ENCODE measurements at places on chromosomes 5 and 9.

DNA sequence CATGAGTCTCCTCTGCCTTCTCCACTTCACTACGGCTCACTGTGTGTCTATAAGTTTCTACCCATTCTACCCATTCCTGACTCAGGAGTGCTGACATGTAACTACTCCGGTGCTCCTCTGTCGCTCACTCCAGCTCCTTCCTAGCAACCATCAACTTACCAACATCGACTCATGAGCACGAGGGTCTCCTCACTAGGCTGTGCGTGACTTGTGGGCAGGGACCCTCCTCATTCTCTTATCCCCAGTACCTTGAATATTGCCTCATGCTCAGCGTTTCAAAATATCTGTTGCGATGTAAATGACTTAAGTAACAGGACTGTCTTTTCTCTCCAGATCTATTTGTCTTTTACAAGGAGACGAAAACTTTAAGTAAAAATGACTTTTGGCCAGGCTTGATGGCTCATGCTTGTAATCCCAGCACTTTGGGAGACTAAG, 73.1 kb downstream of the BASP1 start:
- no peak for DNase-seq

GRCh38 chr5:10729320-10730042, 31.6 kb downstream of the DAP start:
- DNase-seq: no peak

GRCh38 chr9:133904346-133905090, 87.6 kb downstream of the VAV2 start:
- no peak for DNase-seq

GRCh38 chr5:36679221-36679989, 73.0 kb downstream of the SLC1A3 start:
- DNase-seq: no peak

DNA sequence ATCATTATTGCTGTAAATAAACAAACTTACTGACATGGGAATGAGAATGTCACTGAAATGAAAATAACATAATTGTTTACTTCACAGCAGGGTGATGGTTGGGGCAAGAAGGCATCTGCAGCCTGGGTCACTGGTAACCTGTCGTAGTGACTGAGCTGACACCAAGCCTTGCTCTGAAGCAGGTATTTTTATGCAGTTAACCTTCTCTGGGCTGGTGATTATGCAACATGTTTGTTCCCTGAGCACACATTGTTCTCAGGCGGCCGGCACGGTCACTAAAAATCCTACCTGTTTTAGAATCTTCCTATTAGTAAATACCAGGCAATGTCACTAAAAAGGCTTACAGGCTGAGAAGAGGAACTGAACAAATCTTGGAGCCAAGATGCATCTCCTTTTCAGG, 157.7 kb upstream of the NR3C1 start:
- no peak for DNase-seq

GRCh38 chr5:168967882-168968620, 332.9 kb downstream of the SLIT3 start:
- no peak for DNase-seq

- no peak for DNase-seq
These were observed 152.8 kb downstream of the ADAMTS12 start for GRCh38 chr5:33738967-33739366.

GRCh38 chr5:26003966-26004365, 1034.4 kb downstream of the CDH9 start:
- no peak for DNase-seq

- DNase-seq: no peak
These were observed 1823.4 kb downstream of the MAT2B start for GRCh38 chr5:165328846-165329245.

DNA sequence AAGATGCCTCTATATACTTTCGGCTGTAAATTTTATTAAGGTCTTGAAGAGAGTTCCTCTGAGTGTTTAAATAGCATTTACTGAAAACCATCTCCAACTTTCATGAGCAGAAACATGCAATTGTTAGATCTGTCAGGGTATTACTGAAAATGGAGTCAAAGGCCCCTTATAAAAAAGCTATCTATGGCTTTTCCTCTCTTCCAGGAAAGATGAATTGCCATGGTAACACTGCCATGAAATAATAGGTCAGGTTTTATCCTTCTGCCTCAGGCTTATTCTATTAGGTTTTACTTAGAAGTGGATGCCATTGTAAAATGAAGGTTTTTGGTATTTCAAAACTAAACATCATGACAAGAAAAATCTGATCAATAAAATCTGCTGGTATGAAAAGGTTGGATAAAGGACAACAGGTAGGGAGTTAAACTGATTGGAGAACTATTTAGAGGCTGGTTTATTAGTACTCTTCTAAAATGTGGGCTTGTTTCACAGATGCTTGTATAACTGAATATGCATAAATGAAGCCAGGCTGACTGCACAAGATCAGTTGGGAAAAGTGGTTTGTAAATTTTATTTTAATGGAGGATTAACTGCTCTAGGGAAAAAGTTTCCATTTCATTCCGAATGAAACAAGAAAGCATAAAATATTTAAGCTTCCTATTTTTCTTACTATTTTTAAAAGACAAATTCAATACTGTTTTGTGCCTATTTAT, 135.5 kb downstream of the RAB3C start:
- no peak for DNase-seq

DNA sequence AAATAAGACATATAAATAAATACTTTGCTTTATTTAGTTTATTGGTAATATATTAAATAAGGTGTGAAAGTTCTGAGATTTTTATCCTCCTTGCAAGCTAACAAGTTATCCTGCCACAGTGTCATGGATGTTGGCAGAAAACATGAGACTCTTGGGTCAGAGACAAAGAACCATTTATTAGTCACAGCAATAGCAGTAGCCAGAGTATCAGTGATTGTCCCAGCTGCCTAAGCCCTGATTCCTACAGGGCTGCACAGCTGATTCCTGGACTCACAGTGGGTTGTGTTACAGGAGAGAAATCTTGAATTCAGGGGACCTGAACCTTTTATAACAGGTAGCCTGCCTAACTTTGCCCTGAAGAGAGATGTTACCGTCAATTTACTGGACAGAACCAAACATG, 304.5 kb upstream of the ZNF608 start:
- DNase-seq: no peak

DNA sequence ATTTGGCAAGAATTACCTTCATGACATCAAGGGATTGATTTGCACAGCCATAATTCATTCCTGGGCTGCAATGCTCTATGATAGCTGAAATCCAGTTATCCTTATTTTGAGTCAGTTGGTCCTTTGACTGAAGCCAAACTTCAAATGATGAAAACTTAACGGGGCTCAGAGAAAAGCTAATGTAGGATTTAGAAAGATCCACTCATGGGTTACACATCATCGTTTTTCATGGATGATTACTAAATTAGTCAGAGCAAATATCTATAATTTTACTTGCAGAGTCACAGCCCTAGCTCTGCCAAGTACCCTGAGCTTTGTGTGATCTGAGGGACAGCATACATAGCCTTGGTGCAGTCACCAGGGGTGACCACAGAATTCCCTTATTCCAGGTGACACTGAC, 27.3 kb upstream of the MUSK start:
- no peak for DNase-seq

DNA sequence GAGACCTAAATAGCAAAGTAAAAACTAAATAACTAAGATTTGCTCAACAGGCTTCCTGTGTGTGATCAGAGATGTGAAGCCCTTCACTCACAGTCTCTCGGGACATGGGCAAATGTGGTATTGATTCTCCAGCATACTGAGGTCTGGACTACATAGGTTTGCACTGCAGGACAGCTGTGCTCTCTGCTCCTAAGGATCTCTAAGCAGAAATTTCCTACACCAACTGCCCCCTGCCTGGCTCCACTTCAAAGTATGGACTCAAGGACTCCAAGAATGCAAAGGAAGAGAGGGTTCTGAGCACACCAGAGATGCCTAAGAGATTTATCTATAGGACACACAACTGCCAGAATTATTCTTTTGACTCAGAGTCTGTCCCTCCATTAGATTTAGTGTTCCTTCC, 487.2 kb downstream of the SEMA5A start:
- no peak for DNase-seq

DNA sequence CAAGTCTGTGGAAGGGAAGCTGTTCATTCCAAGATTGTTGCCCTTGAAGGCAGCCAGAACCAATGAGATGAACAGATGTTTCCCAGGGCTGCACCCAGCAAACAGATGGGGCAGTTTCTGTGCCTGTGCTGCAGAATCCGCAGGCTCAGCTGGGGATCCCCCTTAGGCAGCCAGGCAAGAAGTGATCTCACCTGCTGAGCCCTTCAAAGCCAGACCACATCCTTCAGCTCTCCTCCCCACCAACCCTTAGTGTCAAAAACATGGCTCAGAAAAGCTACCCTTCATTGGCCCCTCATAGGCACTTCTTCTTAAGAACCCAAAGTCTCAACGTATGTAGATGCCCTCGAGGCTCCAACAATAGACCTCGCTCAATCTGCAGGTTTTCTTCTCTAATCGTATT, 626.7 kb downstream of the CCDC171 start:
- no peak for DNase-seq

DNA sequence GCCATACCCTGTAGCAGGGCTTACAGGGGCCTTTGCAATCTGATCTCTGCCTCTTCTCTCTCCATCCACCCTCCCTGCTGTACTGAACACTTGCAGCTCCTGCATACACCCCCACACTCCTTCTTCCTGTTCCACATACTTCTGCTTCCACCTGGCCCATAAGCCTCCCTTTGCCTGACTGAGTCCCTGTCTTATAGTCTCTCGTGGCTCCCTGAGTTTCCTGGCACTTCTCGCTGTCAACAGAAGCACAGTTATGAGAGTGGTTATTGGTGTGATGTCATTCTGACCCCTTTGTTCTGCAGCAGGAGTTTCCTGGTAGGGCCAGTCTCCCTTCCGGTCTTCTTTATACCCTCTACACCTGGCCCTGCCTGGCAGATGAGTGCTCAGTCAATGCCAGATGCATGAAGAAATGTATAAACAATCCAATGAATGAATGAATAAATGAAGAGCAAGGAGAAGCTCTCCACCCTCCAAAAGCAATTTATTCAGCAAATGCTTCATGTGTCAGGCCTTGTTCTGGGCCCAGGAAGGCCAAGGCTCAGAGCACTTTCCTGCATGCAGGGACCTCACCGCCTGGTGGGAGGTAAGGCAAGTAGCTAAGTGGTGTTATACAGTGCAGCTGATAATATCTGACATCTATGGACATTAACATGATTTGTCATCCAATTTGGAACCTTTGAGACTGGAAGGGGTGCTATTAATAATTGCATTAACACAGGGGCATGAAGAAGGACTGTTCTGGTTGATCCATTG, 20.5 kb upstream of the CSF1R start:
- peak; percentile 10 for DNase-seq

GRCh38 chr5:147391781-147392180, 118.1 kb downstream of the DPYSL3 start:
- DNase-seq: no peak

Measured in stimulated activated CD4-positive, alpha-beta T cell treated with anti-CD3 and anti-CD28 coated beads, Interleukin-2, amount 100 ng/mL, for 24 hours (primary cell).